Omental fat pad (tissue), 4 donors: ENCODE measurements at places on chromosomes 7 and 10.

- DNase-seq = no peak
These were observed 32.6 kb upstream of the HSPB1 start for GRCh38 chr7:76269895-76270294.

DNA sequence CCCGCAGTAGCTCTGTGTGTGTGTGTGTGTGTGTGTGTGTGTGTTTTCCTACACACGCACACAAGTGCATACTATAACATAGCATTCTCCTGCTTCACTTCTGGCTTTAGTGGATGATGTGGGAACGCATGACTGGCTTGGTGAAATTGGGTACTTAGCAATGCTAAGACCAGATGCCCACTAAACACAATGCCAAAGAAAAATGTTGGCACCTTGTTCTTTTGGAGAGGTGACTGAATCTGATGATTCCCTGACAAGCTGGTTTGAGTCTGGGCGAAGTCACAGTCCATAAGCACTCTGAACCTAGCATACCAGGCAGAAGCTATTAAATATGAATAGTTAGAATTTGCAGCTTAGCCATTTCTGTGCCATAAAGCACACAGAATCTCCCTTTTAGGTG lies 68.0 kb upstream of the CDCA7L start:
- no peak for DNase-seq

GRCh38 chr10:35203745-35204144 lies 77.1 kb downstream of the CREM start:
- no peak for DNase-seq

DNA sequence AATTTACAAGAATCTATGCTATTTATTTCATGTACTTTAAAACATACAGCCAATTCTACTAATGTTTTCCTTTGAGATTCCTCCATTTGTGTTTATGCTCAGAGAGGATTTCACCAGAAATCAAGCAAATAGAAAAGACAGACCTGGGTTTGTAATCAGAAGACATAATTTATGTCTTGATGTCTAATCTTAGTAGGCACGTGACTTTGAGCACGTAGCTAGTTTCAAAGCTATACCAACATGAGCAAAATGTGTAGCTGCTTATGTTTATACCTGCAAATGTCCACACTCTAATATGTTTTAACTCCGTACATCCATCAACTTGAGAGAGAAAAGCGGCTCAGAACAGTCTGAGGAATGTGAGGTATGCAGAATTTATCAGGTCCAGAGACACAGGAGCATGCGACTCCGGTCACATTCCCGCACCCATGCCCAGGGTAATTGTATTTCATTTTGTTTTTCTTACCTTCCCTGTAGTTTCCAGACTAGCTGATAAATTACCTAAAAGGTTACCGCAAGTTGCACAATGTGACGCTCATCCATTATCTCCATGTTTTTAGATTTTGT lies 40.0 kb downstream of the SVOPL start:
- DNase-seq = no peak

- no peak for DNase-seq
These were observed 31.7 kb downstream of the CAMK2B start for GRCh38 chr7:44293561-44294324.

DNA sequence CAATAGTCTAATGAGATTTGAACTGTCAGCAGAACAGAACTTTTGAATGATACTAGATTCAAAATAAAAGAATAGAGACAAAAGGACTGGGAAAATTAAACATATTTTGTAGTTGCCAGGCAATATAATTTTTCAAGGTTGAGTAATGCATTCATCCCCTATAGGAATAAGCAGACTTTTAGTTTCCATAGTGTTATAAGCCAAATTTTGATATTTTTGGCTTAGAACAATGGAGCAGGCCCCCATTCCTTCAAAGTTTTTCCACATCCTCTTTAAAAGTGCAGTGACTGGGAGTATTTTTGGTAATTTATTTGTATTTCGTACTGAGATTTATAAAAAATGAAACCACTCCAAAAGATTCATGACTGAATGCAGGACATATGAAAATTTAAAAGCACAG lies 24.0 kb downstream of the MEOX2 start:
- DNase-seq = no peak

DNA sequence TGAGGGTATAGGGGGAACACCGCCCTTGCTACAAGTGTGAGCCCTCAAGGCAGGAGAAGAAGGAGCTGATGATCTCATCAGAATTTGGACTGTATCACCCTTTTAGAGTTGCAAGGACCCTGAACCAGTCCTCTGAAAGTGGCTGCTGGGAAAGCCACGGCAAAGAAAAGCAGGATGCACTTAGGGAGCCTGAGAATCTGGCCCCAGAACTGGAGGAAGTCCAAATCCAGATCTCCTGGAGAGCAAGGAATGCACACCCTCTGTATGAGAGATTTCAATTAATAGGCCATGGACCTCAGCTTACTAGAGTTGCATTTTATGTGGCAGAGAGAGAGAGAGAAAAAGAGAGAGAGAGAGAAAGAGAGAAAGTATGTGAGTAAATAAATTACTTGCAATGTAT lies 662.9 kb downstream of the CCSER2 start:
- no peak for DNase-seq

- DNase-seq = no peak
These were observed 146.7 kb downstream of the WNT2 start for GRCh38 chr7:117176206-117176605.
